ENCODE measurements at places on chromosomes 2 and 18.
A peak's percentile ranks its signal among the peaks of the same experiment; 100 is the strongest.

GRCh38 chr2:217166241-217166850, 306.5 kb upstream of the TNP1 start:
- peak; percentile 39 for DNase-seq

DNA sequence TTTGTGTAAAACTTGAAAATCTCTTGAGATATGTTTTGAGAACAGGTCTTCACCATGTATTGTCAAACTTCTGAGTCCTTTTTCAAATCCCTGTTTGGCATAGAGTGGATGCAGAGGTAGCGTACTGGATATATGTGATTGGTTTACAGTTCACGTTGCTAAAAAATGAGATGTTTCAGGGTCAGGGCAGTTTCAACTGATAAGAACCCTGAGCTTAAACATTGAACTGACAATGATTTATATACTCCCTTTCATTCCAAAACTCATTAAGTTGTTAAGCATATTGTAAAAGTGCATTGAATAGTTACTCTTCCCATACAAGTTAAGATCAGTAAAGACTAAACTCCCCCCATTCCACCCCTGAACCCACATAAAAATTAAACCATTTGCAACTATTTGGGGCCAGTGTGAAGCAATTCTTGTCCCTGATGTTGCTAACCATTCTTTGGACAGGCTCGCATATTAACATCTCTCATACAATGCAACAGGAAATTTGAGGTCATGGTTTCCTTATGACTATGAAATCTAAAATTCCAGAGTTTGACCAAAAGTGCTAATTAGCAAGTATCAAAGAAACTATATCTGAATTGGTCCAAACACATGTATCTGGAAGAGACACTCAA, 470.9 kb upstream of the ACVR2A start:
- no peak for DNase-seq

- DNase-seq: peak; percentile 48
These were observed 761.6 kb downstream of the DSC3 start for GRCh38 chr18:30280861-30281470.

DNA sequence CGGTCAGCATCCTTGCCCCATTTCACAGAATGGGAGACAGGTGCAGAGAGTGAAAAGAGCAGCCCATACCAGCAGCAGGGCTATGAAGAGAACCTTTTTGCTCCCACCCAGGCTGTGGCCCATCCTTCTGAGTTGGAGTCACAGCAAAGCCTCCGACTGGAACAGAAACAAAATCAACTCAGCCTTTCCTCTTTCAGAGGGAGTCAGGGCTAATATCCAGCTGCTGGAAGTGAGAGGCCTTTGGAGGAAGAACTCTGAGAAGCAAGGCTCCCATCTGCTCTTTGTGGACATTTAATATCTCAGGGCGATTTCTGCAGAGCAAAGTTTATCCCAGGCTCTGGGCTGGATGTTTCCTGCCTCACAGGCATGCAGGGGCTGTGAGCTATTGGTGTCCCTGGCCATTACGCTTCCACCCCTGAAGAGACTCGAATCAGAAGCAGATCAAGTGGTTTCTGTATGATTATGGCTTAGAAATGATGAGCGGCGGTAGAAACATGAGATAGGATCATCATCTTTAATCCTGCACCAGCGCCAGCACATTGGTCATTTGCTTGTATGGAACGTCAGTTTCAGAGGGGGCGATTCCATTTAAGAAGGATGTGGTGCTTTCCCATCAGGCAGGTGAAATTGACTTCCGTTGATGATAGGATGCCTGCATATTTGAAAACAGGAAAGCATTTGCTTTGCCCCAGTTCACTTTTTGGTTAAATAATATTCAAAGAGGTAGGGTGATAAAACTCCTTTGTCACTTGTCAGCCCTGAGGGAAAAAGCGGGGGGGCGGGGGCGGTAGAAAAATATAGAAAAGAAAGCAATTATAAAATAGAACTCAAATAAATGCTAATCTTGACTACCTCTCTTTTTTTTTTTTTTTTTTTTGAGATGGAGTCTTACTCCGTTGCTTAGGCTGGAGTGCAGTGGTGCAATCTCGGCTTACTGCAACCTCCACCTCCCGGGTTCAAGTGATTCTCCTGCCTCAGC, 152.4 kb downstream of the LRRC30 start:
- DNase-seq: no peak

GRCh38 chr18:60549338-60549960, 176.9 kb upstream of the MC4R start:
- DNase-seq: peak; percentile 18

- no peak for DNase-seq
These were observed 963 bp downstream of the INPP1 start for GRCh38 chr2:190344276-190344827.

GRCh38 chr2:74690571-74690970, 36.5 kb downstream of the SEMA4F start:
- DNase-seq: peak; percentile 31

- no peak for DNase-seq
These were observed 65.3 kb downstream of the SMAD2 start for GRCh38 chr18:47865183-47865582.

GRCh38 chr2:174764280-174765255, at the start of gene CHRNA1:
Gene CHRNA1, minus strand, starts transcription at chr2:174764472. Its CDS starts 78 bp downstream, at chr2:174764394.
- DNase-seq: no peak

DNA sequence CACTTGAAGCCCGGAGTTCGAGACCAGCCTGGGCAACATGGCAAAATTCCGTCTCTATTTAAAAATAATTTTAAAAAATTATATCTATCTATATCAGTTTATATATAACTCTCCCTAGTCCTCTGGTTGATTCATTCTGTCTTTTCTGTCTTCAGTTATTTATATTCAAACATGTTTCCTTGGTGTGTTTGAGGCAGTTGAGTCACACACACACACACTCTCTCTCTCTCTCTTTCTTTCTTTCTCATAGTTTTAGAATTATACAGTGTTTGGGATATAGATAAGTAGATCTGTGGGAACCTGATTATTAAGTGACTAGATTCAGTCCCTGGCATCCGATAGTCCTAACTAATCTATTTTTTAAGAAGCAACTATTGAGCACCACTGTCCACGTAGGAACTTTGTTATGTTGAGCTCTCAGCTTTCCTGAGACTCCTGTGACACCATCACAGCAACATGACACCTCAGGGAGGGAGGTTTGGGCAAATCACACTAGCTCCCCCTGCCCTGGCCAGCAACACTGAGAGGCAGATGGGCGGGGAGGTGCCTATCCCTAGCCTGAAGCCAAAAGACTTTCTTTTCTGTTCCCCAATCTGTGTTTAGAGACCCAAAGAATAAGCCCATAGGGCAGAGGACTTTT, 482.7 kb downstream of the DLGAP1 start:
- DNase-seq: no peak

DNA sequence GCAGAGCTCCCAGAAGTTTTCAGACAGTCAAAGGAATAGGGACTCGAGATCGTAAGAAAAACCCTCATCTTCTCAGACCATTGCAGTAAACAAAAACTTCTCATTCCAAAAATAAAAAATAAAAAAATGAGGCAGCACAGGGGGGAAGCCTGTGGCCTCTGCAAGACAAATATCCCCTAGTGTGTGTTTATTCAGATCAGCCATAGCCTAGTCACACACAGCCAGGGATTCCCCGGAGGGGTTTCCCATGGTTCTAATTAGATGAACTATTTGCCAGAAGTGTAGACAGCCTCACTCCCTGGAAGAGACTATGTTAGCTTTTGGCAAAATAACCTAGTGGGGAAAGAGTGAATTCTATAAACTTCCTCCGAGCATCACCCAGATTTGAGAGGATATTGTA, 122.9 kb upstream of the KLF7 start:
- DNase-seq: no peak

- DNase-seq: peak; percentile 13
These were observed 56.8 kb downstream of the ATF2 start for GRCh38 chr2:175111200-175111657.

DNA sequence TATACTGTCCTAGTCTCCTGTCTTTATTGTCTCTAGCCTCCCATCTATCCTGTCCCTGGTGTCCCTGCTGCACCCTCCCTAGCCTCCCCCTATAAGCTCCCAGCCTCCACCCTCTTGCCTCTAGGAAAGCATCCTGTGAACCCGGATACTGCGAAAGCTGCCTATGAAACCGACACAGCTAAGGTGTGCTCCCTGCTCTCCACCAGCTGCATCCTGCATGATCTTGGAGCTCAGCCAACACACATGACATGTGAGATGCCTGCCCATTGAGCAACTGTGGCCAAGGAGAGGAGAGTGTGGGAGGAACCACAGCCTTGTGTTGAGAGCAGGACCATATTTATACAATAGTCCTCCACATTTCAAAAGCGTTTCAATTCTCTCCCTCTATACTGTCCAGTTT, 187.1 kb downstream of the ZBTB7C start:
- no peak for DNase-seq

DNA sequence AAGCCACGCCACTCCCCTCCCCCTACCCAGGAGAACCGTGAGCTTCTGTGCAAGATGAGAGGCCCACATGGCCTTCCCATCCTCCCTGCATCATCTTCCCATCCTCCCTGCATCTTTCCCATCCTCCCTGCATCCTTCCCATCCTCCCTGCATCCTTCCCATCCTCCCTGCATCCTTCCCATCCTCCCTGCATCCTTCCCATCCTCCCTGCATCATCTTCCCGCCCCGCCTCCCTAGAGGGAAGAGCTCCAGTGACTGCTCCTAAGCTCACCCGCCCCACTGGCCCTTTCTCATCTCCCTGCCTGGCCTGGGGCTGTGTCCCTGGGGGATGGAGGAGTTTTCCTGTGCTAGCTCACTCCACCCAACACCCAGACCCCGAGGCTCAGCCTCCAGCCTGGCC, 93.3 kb upstream of the ASAP2 start:
- DNase-seq: no peak

- no peak for DNase-seq
These were observed 242.2 kb downstream of the TGIF1 start for GRCh38 chr18:3692113-3692621.

- no peak for DNase-seq
These were observed 820.2 kb upstream of the SALL3 start for GRCh38 chr18:78159397-78159796.

DNA sequence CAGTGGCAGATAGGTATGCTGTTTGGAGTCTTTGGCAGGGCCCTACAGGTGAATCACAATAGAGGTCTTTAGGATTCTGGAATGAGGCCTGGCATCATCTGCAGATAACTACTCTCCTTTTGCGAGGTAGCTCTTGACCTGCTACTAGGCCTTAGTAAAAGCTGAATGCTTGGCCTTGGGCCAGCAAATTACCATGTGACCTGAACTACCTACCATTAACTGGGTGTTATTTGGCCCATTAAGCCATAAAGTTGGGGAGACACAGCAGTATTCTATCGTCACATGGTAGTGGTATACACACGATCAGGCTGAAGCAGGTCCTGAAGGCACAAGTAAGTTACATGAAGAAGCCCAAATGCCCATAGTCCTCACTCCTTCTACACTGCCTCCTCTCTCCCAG, 178.2 kb downstream of the PPP1R1C start:
- DNase-seq: no peak

- no peak for DNase-seq
These were observed 189.8 kb upstream of the NABP1 start for GRCh38 chr2:191488135-191488534.

- no peak for DNase-seq
These were observed 14.3 kb upstream of the ITGA6 start for GRCh38 chr2:172412984-172413492.

DNA sequence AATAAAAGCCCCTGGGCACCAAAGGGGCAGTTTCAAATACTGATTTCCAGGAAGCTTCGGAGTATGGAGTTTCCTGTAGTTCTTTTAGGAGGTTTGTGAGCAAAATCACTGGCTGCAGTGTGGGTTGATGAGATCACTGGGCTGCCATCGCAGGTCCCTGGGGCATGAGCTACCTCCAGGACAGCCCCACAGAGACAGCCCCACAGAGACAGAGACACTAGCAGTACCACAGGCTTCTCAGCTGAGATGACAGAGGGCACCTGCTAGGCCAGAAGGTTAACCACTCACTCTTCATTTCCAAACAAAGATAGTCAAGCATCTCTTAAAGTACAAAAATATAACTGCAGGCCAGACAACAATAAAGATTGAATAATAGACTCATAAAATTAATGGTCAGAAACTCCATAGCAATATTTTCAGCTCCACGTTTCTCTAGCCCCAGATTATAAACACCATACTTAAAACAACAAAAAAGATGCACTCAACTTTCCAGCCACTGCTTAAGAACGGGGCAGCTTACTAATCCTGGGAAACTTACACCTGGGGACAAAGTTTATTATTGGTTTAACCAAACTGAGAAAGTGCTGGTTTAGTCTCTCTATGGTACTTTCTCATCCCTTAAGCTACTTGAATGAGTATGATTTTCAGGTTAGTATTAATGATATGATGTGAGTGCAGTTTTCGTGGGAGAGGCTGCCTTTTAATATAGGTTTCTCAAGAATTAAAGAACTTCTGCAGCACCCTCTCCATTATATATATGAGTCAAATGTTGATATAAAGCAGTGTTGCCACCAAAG, 11.6 kb downstream of the AFF3 start:
- no peak for DNase-seq

Data from iPS DF 6.9 (cell line).